ENCODE measurements at places on chromosomes 2 and 18.

DNA sequence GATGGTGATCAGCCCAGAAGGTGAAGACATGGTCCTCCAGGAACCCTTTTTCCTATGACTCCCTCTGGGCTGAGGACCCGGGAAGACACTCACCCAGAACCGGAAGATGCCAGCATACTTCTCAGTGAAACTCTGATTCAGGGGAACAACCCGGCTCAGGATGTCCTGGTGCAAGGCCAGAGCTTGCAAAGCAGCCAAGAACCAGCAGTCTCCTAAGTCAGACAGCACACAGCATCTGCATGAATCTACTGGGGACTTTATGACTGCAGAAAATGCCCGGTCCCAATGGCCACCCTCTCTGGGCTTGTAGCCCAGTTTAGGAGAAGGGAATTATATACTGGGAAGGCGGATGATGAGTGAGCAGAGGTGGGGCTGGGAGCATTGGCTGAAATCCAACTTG lies 15.3 kb downstream of the CAPN14 start:
- DNase-seq: no peak

DNA sequence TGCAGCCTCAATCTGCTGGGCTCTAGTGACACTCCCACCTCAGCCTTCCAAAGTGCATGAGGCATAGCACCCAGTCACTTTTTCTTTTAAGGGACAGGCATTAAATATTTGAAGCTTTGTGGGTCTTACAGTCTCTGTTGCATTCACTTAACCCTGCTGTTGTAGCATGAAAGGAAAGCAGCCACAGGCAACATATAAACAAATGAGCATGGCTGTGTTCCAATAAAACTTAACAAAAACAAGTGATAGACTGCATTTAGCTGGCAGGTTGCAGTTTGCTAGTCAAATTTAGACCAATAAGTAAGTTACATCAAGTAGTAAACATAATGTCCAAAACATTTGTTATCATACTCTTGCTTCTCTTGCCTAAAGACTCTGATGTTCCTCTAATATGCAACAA lies 297.3 kb upstream of the MMADHC start:
- no peak for DNase-seq

DNA sequence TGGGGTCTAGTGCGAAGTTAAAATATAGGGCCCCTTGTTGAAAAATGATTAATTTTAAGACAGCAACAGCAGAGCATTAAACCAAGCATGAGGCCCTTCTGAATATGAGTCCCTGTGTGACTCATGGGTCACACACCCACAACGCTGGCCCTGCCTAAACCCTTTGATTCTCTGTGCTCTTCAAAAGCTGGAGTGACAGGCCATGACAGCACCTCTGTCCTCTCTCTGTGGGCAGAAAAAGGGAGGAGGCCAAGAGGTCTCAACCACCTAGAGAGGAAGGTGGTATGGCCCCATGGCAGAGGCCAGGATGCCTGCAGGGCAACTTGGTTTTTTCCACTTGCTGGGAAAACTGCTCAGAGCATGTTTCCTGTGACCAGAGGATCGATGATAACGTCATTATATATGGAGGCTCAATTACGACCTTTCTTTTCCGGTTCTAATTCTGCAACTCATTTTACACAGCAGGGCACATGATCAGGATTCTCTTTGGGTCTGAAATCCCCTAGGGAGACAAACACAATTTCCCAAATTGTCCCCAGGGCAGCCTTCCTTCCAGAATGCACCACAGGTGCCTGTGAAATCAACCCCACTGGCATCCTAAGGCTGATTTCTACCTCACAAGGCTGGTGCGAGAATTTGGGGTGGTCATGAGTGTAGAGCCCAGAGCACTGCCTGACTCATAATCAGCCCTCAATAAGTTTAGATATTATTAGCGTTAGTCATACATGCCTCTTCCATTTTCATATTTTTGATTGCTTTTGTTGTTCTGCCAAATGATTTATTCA lies 102.0 kb upstream of the PPP1CB start:
- DNase-seq: peak; percentile 78

- DNase-seq: peak; percentile 15
These were observed 273.1 kb downstream of the TSN start for GRCh38 chr2:122028371-122029100.

Data from epithelial cell of esophagus (primary cell).